ENCODE measurements at places on chromosomes 5 and 9.

- no peak for DNase-seq
These were observed 414.8 kb upstream of the CCNH start for GRCh38 chr5:87827539-87827938.

GRCh38 chr9:20225826-20226225 lies 396.5 kb downstream of the MLLT3 start:
- DNase-seq, result no peak

DNA sequence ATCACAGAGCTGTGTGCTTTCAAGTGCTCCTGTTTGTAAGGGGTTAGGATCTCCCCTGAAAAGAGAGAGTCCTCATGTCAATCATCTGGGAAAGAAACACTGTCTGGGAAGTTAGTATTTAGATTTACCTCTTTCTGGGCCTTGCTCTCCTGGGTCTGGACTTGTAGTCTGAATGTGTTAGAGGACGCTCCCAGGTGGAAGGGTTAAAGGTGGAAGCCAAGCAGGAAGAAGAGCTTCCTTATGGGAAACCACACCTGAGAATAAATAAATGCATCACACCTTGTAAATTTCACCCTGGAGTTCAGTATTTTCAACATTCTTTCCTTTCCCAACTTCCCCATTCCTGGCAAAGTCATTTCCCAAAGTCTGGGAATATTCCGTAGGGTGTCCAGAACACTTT lies 1.3 kb downstream of the PLGRKT start:
- no peak for DNase-seq

DNA sequence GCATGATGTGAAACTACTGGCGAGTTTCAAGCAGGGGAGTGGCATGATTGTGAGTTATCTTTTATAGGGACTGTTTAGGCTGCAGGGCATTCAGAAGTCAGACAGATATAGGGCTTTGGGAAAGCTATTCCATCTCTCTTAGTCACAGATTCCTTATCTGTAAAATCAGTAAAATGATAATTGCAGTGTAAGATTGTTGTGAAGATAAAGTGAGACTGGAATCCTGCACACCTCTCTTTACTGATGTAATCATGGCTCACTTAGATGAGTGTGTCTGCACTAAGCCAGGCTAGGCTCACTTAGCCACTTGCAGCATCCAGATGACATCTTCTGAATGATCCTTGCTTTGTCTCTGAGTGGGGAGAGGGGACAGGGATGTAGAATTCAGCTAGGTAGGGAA lies 81.8 kb upstream of the MAMDC2 start:
- no peak for DNase-seq

GRCh38 chr5:145619806-145620310 lies 215.3 kb downstream of the PRELID2 start:
- no peak for DNase-seq

- DNase-seq, result no peak
These were observed 41.1 kb downstream of the NDUFS4 start for GRCh38 chr5:53601570-53601969.

- no peak for DNase-seq
These were observed 324.5 kb downstream of the ARHGEF28 start for GRCh38 chr5:73950441-73950873.

DNA sequence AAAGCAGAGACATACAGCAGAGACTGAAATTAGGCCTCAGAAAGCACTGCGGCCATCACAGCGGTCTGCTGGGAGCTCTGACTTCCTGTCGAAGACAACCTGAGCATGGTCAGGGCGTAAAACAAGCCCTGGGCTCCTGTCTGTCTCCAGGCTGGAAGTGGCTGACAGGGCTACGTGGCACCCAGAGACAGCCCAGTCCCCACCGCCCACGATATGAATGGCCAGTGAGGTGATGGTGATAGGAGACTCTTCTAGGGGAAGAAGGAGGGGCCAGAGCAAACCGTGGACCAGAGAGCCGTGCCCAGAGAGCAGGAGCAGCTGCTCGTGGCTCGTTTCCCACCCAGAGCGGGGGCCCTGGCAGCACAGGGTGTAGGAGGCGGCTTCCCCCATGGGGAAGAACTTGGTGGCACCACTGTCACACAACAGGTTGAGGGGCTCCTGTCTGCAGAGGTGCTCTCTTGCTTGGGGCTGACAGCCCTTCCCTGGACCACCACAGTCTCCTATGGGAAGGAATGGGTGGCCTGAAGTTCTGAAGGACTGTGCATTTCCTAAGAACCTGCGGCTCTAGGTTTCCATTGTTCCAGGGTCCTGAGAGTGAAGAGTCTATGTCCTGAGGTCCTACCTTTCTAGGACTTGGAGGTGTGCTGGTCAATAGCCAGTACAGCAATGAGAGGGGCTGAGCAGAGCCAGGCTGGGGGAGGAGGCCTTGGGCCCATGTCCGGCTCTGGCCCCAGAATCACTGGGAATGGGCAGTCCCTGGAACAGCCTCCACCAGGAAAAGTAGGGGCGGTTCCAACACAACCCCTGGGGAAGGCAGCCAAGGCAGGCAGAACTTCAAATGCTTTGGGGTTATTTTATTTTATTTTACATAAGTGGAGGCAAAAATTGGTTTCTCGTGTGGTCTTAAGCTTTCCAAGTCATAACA lies 56.4 kb downstream of the BARX1 start:
- DNase-seq, result no peak

DNA sequence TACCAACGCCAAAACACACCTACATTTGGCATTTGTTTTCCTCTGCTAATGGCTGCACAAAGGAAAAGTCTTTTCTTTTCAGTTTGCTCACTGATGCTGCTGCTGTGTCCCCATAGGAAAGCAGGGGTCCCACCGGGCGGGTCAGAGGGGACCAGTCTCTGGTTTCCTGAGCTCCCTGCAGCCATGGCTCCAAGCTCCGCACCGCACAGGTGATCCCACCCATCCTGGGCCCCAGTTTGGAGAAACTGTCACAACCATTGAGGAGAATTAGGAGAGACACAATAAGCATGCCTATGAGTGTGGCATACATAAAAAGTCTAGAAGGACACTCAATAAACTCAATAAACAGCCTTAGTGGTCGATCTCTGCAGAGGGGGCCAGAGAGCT lies 19.9 kb downstream of the MED10 start:
- DNase-seq, result no peak

GRCh38 chr5:151528996-151529395 lies 62.1 kb downstream of the FAT2 start:
- no peak for DNase-seq

DNA sequence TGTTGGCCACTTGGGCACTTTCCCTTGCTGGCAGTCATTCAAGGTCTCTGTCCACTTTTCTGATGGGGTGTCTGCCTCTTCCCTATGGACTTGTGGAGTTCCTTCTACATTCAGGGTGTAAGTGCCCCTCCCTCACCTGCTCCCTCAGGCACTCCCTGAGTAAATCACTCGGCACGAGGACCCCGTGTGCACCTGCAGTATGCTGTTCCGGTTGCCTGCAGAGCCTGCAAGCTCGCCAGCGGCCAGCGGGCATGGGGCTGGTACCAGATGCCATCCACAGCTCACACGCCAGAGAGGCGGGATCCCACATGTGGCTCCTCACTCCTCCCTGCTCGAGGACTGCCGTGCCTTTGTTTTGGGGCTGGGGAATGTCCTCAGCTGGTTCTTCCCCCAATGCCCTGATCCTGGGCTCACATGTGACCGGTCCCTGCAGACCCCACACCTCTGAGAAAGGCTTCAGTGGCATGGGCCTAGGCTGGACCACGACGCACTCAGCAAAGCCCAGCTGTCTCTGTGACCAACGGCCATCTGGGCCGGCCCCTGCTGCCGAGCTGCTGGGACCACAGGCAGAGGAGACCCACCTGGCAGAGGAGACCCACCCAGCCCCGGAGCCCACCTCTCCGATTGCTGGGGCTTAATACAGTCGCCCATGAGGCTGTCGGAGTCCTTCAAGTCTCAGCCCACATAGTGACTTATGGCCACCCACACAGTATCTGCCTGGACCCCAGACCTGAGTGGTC lies 46.1 kb upstream of the CLPTM1L start:
- DNase-seq, result no peak

- no peak for DNase-seq
These were observed 389.1 kb downstream of the ENC1 start for GRCh38 chr5:74251141-74252035.

- no peak for DNase-seq
These were observed 295.4 kb upstream of the HAPLN1 start for GRCh38 chr5:84016085-84016484.

- DNase-seq, result no peak
These were observed 18.9 kb downstream of the SEMA4D start for GRCh38 chr9:89478821-89479668.

DNA sequence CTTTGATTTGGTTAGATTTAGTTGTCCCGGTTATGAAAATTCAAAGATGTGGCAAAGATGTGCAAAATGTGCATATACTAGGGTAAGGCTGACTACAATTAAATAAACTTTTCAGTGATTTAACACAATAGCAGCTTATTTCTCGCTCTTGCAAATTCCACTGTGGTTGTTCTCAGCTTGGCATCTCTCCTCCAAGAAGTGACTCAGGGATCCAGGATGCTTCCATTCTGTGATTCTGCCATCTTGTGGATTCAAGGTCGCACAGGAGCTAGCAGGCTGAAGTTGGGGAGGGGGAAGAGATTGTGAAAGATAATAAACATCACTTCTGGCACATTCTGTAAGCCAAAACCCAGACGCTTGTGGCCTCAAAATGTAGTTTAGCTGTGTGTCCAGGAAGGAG lies 60.1 kb upstream of the TGFBR1 start:
- DNase-seq, result no peak

DNA sequence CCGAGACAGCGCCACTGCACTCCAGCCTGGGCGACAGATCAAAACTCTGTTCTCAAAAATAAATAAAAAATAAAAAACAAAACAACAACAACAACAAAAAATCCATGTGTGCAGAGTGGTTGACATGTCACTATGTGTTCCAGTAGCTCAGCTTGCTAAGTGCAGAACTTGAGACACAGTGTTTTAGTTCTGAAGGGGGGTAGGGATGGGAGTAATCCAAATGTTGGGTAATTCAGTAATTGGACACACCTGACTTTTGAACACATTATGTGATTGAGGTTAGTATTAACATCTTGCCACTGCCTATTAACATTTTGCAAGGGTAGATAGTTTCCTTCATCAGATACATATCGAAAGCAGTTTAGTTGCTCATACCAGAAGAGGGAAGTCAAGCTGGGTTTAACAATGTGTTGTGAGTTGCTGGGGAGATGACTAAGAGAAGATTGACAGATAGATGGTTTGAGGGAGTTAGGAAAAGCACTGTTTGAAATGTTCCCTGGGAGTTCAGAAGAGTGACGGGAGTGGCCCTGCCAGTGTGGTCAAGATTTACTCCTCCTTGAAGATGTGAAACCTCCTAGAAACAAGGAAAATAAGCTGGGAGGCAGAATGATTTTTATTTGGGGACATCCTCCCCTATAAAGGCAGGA lies 928 bp downstream of the HACD4 start:
- no peak for DNase-seq
